ENCODE measurements at places on chromosomes 7 and 10. TPM values are rescaled to one million over a fixed set of nuclear protein-coding genes. Genes with fewer than 3 reads are reported as not detected.

GRCh38 chr10:125171402-125172306 is 11.3 kb upstream of the CTBP2 start:
- no peak overlapping the region for H3K4me3 ChIP-seq
- no peaks in the 10 kb centered on the region for H3K27me3 ChIP-seq
- H3K27ac ChIP-seq = no peak overlapping the region
- no peaks in the 10 kb centered on the region for H3K4me1 ChIP-seq
- DNase-seq = no peak

DNA sequence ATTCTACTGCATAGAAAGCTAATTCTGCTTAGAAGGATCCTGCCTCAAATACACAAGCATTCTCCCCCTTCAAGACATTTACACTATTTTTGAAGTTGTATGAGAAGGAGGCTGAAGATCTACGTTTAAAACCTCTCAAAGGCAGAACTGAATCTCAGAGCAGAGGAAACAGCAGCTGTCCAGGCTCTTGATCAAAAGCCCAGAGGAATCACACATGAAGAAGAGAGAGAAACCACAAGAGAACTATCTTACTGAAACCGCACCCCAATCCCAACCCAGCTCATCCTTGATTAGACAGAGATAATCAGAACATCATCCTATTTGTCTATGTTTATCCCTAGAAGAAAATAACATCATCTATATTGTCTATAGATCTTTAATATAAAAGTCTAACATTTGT is 2.2 kb upstream of the DNAJC1 start:
- H3K27me3 ChIP-seq = no peaks in the 10 kb centered on the region
- no peaks in the 10 kb centered on the region for H3K36me3 ChIP-seq
- H3K4me1 ChIP-seq = peaks cover 14% of the 10 kb centered on the region
- DNase-seq = no peak
- H3K27ac ChIP-seq = no peak overlapping the region

- H3K27ac ChIP-seq = no peak overlapping the region
- DNase-seq = no peak
- no peak overlapping the region for H3K4me3 ChIP-seq
- no peaks in the 10 kb centered on the region for H3K36me3 ChIP-seq
- no peaks in the 10 kb centered on the region for H3K27me3 ChIP-seq
Measured at GRCh38 chr10:122302315-122302714, 31.2 kb downstream of the BTBD16 start.

DNA sequence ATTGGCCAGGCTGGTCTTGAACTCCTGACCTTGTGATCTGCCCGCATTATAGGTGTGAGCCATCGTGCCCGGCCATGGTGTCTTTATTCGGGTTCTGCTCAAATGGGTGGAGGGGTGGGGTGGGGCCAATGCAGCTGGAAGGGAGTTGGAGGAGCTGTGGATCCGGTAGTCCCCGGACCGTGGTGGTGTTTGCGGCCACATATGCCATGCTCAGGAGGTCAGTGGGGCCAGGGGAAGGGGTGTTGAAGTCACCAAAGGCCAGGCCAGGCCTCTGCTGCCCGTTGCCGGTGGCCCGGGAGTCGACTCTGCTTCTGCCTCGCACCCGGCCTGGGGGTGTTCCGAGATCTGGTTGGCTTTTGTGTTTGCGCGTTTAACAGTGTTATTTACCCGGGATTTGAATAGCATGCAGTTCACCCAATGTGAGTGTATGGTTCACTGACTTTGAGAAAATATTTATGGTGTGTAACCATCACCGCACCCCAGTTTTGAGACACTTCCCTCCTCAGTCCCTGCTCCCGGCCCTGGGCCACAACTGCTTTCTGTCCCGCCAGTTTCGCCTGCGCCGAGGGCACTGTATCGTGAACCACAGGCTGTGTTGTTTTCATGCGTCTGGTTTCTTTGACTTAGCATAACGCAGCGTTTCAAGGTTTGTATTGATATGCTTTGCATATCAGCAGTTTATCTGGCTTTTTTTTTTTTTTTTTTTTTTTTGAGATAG is 10.7 kb downstream of the INPP5A start:
- no peaks in the 10 kb centered on the region for H3K27me3 ChIP-seq
- H3K4me1 ChIP-seq = no peaks in the 10 kb centered on the region
- no peak overlapping the region for H3K27ac ChIP-seq
- no peak for DNase-seq

GRCh38 chr10:7886056-7886455 is 67.8 kb downstream of the TAF3 start:
- no peaks in the 10 kb centered on the region for H3K27me3 ChIP-seq
- H3K27ac ChIP-seq = peak overlapping the region; percentile 2
- no peaks in the 10 kb centered on the region for H3K36me3 ChIP-seq
- no peak for DNase-seq
- H3K4me3 ChIP-seq = no peak overlapping the region
- peaks cover 22% of the 10 kb centered on the region for H3K4me1 ChIP-seq

GRCh38 chr7:33905389-33906032 is at the start of gene BMPER:
Gene BMPER, plus strand, starts transcription at chr7:33905539. Its CDS starts 75 bp downstream, at chr7:33905614.
- peak; percentile 58 for DNase-seq
- no peaks in the 10 kb centered on the region for H3K36me3 ChIP-seq
- peak within 1 kb of the TSS; percentile 37 for H3K4me3 ChIP-seq
- 0 out of 2 replicates have a peak, but pooled peaks cover 2% of the 10 kb centered on the region for H3K27me3 ChIP-seq
- H3K4me1 ChIP-seq = 0 out of 2 replicates have a peak, but pooled peaks cover 3% of the 10 kb centered on the region
- H3K27ac ChIP-seq = no peak within 1 kb of the TSS

- DNase-seq = no peak
- no peak overlapping the region for H3K4me3 ChIP-seq
- no peaks in the 10 kb centered on the region for H3K36me3 ChIP-seq
- peaks cover 4% of the 10 kb centered on the region for H3K27me3 ChIP-seq
- H3K27ac ChIP-seq = no peak overlapping the region
Measured at GRCh38 chr7:25543210-25543609, 314.9 kb upstream of the NPVF start.

GRCh38 chr10:68087685-68088401 is 12.8 kb upstream of the HERC4 start:
- no peak overlapping the region for H3K4me3 ChIP-seq
- no peaks in the 10 kb centered on the region for H3K27me3 ChIP-seq
- H3K36me3 ChIP-seq = no peaks in the 10 kb centered on the region
- H3K27ac ChIP-seq = peak overlapping the region; percentile 26

GRCh38 chr7:87497482-87497881 is 22.0 kb upstream of the ABCB4 start:
- no peak for DNase-seq
- no peak overlapping the region for H3K4me3 ChIP-seq
- H3K27me3 ChIP-seq = no peaks in the 10 kb centered on the region
- H3K27ac ChIP-seq = no peak overlapping the region
- no peaks in the 10 kb centered on the region for H3K36me3 ChIP-seq

DNA sequence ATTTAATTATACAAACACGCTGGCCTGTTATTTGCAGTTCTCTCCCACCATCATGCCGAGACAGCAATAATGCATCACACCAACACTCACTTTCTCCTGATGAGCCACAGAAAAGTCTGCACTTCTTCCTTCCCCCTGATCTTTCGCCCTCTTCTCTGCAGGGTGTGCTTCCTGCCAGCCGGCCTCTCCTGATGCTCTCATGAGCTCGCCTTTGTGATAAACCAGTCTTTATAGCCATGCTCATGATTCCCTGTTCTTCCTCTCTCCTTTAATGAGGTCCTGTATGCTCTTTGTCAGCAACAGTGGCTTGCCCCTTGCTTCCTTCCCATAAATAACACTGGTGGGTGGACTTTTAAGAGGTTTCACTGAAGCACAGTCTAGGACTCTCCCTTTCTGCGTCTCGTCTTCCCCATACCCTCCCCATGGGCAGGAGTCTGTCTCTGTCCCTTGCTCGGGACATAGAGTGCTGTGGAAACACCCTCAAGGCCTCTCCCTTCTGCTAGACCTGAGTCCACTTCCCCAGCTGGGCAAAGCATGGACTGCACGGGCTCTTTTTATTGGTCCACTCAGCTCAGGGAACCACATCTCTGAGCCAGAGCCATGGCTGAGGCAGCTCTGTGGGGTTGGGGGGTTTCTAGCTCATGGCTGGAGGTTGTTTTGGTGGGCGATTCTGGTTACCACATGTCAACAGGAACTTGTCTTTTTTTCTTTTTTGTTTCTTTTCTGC is 133.9 kb downstream of the C10orf105 start:
- no peak overlapping the region for H3K27ac ChIP-seq
- DNase-seq = no peak
- no peak overlapping the region for H3K4me3 ChIP-seq
- H3K27me3 ChIP-seq = no peaks in the 10 kb centered on the region

DNA sequence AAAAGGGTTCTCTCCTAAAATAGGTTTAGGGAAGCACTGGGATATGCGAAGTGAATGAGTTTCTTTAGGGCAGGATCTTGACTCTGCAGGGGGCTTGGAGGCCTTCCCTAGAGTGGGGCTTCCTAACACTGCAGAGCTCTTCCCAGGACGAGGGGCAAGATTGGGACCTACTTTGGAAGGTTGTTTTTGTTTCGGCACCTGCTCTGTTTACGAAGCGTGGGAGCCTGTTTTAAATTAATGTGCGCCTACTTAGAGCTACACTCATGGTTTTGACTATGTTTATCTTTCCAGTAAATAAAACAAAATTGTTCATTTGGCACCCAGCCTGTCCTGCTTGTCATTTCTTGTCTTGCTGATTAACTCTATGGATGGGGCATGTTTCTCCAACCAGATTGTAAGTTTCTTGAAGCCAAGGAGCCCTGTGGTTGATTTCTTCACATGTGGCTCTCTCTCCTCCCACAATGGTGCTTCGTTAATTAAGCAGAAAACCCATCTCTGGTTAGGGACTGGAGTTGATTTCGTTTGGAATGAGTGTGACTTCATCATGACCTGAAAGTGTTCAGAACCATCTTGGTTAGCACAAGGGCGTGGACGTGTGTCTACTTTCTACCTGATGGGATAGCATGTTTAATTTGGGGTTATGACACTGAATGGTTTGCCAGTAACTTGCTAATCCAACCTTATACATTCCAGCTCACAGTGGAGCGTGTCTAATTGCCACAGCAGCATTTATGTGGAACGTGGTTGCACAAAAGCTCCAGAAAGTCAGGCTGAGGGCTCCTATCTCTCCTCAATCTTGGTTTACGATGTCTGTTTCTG is 98.1 kb downstream of the TCF7L2 start:
- H3K36me3 ChIP-seq = peaks cover 1% of the 10 kb centered on the region
- peaks cover 12% of the 10 kb centered on the region for H3K4me1 ChIP-seq
- no peaks in the 10 kb centered on the region for H3K27me3 ChIP-seq

DNA sequence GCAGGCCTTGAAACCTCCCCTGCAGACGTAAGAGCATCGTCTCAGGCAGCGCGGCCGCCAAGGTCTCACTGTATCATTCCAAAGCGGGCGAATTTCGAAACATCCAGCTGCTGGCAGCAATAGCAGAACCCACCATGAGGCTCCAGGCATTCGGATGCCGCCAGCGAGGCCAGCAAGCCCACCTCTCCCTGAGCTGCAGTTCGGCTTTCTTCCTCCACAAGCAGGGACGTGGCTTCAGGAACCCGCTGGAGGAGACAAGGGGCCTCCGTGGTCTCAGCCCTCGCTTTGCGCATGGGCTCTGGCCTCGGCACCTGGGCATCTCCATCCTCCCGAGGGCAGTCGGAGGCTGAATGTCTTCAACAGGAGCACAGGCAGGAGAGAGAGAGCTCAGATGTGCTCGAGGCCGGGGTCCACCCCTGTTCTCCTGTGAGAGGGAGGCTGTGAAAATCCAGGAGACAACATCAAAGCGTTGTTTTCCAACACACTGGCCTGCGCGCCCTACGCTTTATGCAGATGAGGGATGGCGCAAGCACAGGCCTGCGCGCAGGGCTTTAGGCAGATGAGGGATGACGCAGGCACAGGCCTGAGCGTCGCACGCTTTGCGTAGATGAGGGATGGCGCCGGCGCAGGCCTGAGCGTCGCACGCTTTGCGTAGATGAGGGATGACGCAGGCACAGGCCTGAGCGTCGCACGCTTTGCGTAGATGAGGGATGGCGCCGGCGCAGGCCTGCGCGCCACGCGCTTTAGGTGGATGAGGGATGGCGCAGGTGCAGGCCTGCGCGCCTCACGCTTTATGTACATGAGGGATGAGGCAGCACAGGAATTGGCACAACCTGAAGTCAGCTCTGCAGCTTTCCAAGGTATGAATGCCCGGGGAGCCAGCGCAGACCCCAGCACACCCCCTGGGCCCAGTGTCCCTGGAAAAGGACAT is 103.2 kb downstream of the WDR37 start:
- no peaks in the 10 kb centered on the region for H3K27me3 ChIP-seq
- H3K4me3 ChIP-seq = no peak overlapping the region
- H3K27ac ChIP-seq = no peak overlapping the region

GRCh38 chr10:111488668-111489067 is 411.8 kb downstream of the ADRA2A start:
- H3K27ac ChIP-seq = no peak overlapping the region
- H3K36me3 ChIP-seq = no peaks in the 10 kb centered on the region
- no peak overlapping the region for H3K4me3 ChIP-seq
- no peaks in the 10 kb centered on the region for H3K4me1 ChIP-seq

DNA sequence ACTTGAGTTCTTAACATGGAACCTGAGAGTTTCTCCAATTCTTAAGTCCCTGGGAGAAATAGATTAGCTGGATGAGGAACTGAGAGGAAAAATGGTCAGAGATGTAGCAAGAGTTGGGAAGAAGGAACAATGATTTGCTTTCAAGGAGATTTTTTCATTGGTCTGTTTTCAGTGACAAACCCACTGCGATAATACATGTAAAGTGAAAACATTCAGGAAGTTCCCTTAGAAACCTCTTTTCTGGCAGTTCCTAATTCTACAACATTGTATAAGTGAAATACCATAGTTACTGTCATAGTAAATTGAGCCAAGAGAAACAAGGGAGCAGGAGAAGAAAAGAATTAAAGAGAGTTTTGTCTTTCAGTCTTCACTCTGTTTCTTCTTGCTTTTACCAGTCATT is 12.1 kb upstream of the MAGI2 start:
- no peaks in the 10 kb centered on the region for H3K36me3 ChIP-seq
- H3K4me3 ChIP-seq = no peak overlapping the region
- peaks cover 8% of the 10 kb centered on the region for H3K4me1 ChIP-seq
- DNase-seq = no peak
- no peaks in the 10 kb centered on the region for H3K27me3 ChIP-seq

GRCh38 chr10:24920907-24921881 is 31.2 kb downstream of the PRTFDC1 start:
- no peak overlapping the region for H3K4me3 ChIP-seq
- no peaks in the 10 kb centered on the region for H3K27me3 ChIP-seq
- no peak for DNase-seq
- H3K4me1 ChIP-seq = peaks cover 2% of the 10 kb centered on the region
- H3K36me3 ChIP-seq = peaks cover 3% of the 10 kb centered on the region

GRCh38 chr10:8444630-8445029 is 390.1 kb downstream of the GATA3 start:
- H3K4me1 ChIP-seq = no peaks in the 10 kb centered on the region
- DNase-seq = peak; percentile 40
- no peaks in the 10 kb centered on the region for H3K27me3 ChIP-seq
- no peak overlapping the region for H3K4me3 ChIP-seq
- no peaks in the 10 kb centered on the region for H3K36me3 ChIP-seq

GRCh38 chr7:106819546-106819945 is 45.5 kb upstream of the PIK3CG start:
- no peaks in the 10 kb centered on the region for H3K4me1 ChIP-seq
- no peak overlapping the region for H3K27ac ChIP-seq
- no peaks in the 10 kb centered on the region for H3K27me3 ChIP-seq
- no peak for DNase-seq

The CCNJ gene
- 23.5 TPM for total RNA-seq

The ANKRD7 gene
- total RNA-seq = not detected

The PLXNA4 gene
- 0.58 TPM for total RNA-seq

The KIF11 gene
- 37.7 TPM for total RNA-seq

The MICALL2 gene
- 15.4 TPM for total RNA-seq

The PLAU gene
- total RNA-seq = 1.8 TPM

The FEZF1 gene
- not detected for total RNA-seq

Measured in Caco-2 (cell line).